ENCODE measurements at places on chromosomes 5 and 9.

DNA sequence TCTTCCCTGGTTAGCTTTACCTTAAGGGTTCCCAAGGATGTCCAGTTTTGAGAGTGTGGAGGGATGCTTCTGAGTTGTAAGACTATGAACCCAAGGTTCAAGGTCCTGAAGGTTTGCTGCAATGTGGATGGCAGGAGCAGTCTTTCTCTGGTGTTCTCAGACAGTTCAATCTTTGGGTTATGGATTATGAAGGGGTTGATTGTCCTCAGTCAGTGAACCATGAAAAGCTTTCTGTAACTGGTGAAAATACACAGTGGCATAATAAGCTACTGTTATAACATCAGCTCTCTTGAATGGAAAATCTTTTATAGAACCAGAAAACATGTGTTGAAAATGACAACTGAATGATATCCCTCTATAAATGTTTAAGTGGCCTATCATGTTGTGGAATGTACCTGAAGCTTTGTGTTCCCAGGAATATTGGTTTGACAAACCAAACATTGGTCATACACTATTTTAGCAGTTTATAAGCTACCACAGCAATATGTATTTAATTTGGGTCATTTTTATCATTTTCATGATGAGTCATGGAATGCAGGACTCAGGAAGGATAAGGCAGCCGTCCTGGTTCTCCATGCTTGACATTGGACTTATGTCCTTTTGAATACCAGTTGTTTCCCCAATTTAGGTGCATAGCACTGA lies 1041.8 kb upstream of the ARRDC3 start:
- DNase-seq, result no peak

GRCh38 chr5:60280943-60281342 lies 387.4 kb upstream of the PDE4D start:
- no peak for DNase-seq

- DNase-seq, result no peak
These were observed 501.5 kb downstream of the DMAC1 start for GRCh38 chr9:7298123-7298522.

GRCh38 chr9:111978616-111979015 lies 82.0 kb downstream of the UGCG start:
- no peak for DNase-seq

- peak; percentile 26 for DNase-seq
These were observed 393.1 kb downstream of the TMEM232 start for GRCh38 chr5:110333384-110333783.

GRCh38 chr9:124133727-124134126 lies 122.2 kb downstream of the LHX2 start:
- no peak for DNase-seq

GRCh38 chr9:94935396-94935795 lies 208.9 kb downstream of the AOPEP start:
- no peak for DNase-seq

DNA sequence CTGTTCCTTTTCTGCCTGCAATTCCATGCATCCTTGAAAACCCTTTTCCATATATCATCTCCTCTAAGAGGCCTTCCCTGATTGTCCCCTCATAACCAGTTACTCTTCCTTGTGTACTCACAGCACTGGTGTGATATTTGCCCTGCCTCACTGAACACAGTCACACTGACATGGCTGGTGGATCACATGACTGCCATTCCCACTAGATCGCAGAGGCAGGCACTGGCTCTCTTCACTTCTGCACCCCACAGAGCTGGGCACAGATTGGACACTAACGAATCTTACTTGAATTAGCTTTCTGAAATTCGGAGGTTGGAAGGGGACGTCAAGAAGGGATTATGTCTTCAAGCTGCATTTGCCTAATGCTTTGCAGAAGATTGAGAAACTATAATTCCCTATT lies 208.0 kb downstream of the PAPPA start:
- DNase-seq, result no peak

DNA sequence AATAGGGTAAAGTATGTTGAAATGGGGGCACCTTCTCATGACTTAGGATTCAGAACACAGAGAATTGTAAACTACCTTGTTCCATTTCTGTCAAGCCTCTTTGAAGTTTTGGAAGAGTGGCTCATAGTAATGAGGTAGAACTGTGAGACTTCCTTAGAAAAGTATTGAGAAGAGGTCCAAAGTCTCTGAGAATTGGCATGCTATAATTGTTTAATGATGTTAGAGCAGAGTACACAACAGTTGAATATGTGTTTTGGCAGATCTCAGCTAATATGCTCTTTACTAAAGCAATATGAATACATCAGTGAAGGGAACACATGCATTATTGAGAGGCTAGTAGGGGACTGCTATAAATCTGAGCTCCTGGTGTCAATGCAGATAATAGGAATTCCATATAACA lies 579.4 kb upstream of the RIOK2 start:
- DNase-seq, result no peak

DNA sequence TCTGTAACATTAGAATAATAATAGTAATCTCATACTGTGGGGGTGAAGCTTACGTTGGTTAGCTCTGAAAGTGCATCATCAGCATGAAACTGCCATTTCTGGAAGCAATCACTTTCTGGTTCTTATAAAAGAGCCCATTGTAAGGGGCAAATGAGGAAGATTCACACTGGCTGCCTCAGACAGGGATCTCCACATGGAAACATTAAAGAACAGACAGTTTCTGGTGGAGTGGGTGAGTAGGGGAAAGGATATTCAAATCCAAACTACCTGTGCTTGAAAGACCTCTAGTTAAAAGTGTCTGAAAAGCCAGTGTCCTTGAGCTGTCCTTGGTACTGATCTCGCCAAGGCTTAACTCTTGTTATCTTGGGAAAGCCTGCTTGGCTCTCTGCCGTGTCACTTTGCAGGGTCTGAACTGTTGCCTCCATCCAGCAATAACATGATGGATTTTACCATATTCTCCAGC lies 19.1 kb upstream of the SLC31A2 start:
- DNase-seq, result no peak

DNA sequence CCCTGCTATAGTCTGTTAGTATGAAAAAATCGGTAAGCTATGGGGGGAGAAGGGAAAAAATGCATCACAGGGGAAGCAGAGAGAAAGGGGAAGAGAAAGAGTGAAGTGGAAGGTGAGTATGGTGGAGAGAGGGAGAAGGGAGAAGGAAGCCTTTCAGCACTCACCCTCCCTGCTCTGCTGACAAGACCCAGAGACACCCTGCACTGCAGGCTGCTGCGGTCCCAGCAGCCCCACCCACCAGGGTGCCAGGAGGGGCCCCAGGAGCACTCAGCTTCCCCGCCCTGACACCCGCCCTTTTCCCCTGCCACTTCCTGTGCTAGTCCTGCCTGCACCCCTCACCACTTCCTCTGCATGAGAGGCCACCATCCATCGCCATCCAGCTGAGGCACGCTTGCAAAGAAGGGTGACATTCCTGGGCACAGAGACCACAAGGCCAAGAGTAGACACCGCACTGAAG lies 12.7 kb downstream of the STK10 start:
- DNase-seq, result no peak

GRCh38 chr5:95102080-95102479 lies 182.8 kb downstream of the MCTP1 start:
- DNase-seq, result no peak

DNA sequence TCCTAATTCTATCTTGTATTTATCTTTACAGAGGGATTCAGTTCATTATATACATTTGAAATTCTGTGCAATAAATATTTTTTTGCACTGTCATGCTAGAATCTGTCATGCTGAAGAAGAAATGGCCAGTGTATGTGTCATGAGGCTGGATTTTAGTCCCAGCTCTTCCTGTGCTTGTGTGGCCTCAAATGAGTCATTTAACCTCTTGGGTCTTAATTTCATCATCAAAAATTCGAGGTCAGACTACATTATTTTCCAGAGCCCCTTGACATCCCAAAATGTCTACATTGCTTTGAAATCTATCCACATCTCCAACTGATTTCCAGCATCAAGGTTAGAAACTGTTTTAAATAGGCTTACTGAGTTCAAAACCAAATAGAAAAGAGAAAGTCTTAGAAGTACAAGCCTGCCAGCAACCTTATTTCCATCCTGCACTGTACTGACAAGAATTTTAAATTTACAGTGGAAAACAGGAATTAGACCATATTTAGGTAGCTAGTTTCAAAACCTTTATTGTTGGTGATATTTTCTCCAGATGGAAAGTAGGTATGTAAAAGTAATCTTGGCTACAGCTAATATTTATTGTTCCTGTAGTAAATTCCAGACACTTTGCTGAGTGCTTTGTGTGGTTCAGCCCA lies 96.7 kb upstream of the MAMDC2 start:
- DNase-seq, result peak; percentile 91

- peak; percentile 29 for DNase-seq
These were observed 20.2 kb downstream of the ZBED3 start for GRCh38 chr5:77066823-77067442.

- DNase-seq, result no peak
These were observed 26.7 kb downstream of the EXD3 start for GRCh38 chr9:137396227-137396626.

GRCh38 chr5:96876292-96876850 lies at the start of gene ERAP2:
Gene ERAP2 (plus strand): TSS chr5:96876500. CDS start chr5:96879686, 3,186 bp downstream.
- DNase-seq, result peak; percentile 67

DNA sequence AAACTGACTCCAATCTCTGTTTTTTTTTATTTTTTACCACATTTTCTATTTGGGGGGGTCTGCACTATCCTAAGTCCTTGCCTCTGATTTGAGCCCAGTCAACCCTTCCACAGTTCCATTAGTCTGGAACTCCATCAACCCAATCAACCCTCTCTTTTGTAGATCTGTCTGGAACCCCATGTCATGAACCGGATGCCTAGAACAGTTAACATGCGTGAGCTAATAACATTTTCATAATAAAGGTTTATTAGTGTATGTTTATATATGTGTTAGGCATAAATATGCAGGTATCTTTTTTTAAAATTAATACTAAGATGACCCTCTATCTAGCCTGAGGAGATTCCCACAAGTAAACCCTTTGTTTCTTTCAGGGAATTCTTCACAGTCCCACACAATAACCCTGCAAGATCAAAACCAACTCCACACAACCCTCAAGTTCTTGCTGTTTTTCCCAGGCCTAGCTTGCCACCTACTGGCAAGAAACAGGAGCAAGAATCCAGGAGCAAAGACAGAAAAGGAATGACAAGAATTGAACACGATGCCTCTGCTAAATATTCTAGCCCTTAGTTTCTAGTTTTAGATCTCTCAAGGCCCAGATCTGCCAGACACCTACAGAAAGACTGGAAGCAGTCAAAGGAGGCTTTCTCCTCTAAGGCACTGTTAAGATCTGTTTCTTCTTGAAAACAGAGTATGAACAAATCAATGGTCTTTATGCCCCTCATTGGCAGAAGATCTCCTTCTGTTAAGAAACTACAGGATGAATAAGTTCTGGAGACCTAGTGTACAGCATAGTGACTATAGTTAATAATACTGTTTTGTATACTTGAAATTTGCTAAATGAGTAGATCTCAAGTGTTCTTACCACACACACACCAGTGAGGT lies 100.4 kb downstream of the TRIM36 start:
- DNase-seq, result peak; percentile 56

- DNase-seq, result no peak
These were observed 761 bp downstream of the REEP2 start for GRCh38 chr5:138439477-138440158.

DNA sequence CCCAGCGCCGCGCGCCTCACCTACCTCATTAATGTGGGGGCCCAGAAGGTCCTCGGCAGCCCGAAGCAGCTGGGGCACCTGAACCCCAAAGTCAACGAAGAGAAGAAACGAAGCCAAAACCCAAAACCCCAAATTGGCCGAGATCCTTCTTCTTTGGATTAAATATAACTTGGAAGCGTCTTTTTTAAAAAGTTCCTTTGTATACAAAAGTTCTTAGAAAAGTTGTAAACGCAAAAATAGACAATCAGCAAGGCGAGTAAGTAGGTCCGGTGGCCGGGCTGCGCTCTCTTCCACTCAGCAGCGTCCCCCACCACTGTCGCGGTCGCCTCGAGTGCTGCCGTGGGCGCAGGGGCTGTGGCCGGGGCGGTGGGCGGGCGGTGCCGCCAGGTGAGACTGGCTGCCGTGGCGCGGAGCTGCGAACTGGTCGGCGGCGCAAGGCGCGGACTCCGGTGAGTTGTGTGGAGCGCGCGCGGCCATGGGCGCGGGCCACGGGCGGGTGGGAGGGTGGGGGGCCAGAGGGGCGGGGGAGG lies 360 bp downstream of the KLF4 start:
- no peak for DNase-seq

DNA sequence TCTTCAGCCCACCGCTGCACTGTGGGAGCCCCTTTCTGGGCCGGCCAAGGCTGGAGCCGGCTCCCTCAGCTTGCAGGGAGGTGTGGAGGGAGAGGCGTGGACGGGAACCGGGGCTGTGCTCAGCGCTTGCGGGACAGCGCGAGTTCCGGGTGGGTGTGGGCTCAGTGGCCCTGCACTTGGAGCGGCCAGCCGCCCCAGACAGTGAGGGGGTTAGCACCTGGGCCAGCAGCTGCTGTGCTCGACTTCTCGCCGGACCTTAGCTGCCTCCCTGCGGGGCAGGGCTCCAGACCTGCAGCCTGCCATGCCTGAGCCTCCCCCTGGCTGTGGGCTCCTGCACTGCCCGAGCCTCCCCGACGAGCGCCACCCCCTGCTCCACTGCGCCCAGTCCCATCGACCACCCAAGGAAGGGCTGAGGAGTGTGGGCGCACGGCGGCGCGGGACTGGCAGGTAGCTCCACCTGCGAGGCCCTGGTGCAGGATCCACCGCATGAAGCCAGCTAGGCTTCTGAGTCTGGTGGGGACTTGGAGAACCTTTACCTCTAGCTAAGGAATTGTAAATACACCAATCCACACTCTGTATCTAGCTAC lies 92.9 kb upstream of the MAST4 start:
- no peak for DNase-seq

DNA sequence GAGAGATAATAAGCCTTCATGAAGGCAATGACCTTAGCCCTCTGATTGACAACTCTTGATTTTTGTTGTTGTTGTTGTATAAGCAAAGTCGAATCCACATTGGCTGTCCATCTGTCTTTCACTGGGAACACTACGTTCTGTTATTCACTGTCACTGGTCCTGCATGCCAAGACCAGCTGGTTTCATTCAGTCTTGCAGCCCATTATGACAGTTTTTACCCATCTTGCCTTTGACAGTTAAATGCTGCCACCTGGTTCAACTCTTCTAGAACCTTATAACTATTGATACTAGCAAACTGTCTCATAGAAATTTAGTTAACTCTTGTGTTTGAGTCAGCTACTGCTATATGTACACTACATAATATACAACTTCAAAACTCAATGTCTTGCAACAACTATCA lies 382.3 kb upstream of the CDH10 start:
- DNase-seq, result no peak

- DNase-seq, result peak; percentile 95
These were observed 230.3 kb downstream of the AUH start for GRCh38 chr9:91131433-91131839.

GRCh38 chr9:135123773-135124134 lies 36.3 kb downstream of the OLFM1 start:
- DNase-seq, result no peak

- no peak for DNase-seq
These were observed 59.6 kb downstream of the RPS23 start for GRCh38 chr5:82218374-82219156.

- DNase-seq, result peak; percentile 79
These were observed 218.5 kb downstream of the PLK2 start for GRCh38 chr5:58241389-58241788.
